Stimulated activated CD4-positive, alpha-beta T cell treated with anti-CD3 and anti-CD28 coated beads, Interleukin-12 subunit alpha, Interleukin-12 subunit beta, amount 100 ng/mL, for 48 hours (primary cell): ENCODE measurements at places on chromosomes 1 and 21.

DNA sequence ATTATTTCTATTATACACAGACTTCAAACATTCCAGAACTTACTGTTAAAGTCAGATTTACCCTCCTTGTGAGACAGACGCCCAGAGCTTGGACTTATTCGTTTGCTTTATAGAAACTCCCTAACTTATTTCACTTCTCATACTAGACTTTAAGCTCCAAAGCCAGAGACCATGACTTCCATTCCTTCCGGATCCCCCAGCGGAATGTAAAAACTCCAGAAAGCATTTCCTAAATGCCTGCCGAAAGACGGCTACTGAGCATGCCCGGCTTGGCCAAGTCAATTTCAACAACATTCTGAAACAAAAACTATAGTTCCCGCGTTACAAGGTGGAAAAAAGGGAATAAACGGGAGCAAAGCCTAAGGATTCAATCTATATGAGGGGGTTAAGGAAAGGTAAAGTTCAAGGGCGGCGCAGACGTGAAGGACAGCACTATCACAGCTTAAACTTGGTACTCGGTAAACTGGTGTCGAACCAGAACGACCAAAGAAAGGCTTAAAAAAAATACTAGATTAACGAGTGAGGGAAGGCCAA, 1.1 kb downstream of the USP48 start:
- no peak for DNase-seq

- no peak for DNase-seq
Observed at GRCh38 chr1:61080413-61081143, 1.8 kb upstream of the NFIA start.

DNA sequence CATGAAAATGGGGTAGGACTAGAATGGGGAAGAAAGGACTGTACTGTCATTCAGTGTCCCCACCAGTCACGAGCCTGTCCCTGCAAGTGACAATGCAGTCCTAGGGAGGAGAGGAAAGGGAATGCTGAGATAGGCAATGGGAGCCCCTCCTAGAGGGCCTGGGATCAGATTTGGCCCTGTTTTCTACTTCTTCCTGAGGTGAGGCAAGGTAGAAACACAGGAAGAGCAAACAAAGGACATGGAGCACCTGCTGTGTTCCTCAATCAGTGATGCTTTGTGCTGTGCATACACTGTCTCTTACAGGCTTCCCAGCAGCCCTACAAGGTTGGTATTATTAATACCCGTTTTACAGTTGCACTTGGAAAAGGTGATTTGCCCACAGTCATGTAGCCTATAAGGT, 6.1 kb downstream of the FABP3 start:
- DNase-seq, result no peak

DNA sequence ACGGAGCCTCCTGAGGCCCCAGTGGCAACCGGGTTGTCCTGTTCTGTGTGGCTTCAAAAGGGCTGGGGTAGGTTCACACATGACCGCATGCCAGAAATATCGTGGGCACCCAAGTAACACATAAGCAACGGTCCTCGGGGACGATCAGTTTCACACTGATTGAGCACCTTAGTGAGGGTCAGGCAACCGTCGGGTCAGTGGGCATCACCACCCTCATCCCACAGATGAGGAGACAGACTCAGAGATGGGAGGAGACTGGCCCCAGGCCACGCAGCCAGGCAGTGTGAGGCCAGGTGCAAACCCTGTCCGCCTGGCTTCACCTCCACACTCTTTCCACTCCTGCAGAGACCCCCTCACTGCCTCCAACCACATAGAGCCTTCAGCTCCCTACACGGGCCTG, 309.8 kb downstream of the MATN1 start:
- DNase-seq, result no peak

DNA sequence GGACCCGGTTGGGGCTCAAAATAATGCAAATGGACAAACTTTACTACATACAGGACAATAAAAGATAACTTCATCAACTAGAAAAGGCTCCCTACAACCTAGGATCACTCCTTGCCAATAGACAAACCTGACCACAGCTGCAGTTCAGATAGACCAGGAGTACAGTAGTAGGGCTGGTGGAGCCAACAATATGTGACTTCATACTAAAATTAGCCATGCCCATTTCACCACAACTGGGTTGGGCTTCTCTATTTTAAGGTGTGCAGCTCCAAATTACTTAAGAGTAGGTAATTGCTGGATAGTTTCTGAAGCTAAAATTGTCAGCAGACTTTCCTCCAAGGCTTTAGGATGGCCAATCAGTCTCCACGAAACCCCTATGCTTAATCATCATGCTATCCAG, 3.9 kb downstream of the DENND1B start:
- no peak for DNase-seq

GRCh38 chr1:37537378-37537777, 16.7 kb downstream of the SNIP1 start:
- no peak for DNase-seq

- no peak for DNase-seq
Observed at GRCh38 chr1:175840787-175841186, 97.4 kb upstream of the TNR start.

- DNase-seq, result peak; percentile 21
Observed at GRCh38 chr1:86914998-86915736, 732 bp downstream of the HS2ST1 start.

DNA sequence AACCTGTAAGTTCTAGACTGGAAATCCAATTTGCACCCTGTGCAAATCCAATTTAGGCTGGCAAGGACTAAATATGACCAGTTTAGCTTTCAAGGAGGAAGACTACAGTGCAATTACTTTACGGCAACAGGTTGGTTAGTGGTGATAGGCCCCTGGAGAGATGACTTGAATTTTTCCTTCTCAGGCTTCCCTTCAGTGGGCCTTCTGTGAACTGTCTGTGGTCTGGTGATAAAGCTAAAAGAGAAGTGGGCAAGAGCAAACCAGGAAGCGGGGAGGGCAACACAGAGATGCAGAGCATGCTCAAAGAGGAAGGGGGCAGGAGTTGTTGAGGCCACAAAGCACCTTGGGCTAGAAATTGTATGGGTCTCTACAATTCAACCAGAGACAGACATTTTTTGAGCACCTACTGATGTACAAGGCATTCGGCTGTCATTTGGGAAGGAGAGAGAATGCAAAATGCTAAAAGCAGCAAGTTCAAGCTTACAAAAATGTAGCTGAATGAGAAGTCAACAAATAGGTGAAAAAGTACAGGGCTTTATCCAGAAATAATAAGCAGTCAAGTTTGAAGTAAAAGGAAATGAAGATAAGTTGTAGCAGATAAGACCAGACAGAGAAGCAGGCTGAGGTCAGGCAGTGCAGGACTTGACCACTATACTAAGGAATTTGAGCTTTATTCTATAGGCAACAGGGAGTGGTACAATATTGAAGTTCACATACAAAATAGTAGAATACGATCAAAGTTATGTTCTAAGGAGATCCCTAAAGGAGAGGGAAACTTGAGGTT, 23.9 kb downstream of the INPP5B start:
- DNase-seq, result no peak

DNA sequence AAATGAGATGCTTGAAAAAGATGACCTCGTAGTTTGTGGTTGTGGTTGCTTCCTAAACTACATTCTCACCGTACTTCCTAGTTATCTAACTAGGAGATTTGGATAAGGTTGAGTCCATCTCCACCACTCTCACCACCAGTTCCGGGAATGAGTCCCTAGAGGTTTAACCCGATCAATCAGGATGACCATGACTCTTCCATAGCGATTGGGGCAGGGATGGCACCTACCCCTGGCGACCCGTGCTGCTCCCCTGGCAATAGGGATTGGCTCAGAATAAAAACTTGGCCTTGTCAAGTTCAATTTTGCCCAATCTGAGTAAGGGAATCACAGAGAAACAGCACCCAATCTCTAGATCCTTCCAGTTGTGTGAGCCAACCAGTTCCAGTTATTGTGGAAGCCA, 2.7 kb upstream of the MIS18A start:
- DNase-seq, result no peak

DNA sequence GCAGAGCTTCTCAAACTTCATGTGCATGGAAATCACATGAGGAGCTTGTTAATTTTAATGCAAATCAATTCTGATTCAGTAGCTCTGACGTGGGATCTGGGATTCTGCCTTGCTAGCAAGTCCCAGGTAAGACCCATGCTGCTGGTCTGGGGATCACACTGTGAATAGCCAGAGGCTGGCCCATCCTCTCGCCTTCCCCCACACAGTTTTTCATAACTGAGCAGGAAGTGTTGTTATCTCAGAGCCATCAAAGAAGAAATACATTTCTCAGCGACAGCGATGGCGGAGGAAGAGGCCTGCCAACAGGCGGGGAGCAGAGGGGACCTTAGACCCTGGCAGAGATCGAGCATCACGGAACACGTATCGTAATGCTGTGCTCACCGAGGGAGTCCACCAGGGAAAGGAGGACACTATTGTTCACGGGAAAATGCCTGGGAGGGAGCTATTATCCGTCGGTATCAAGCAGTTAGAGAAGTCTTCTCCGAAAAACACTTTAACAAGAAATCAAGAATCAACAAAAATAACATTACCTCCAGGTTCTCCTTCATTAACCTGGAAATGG, 268.9 kb upstream of the TMEM51 start:
- no peak for DNase-seq

DNA sequence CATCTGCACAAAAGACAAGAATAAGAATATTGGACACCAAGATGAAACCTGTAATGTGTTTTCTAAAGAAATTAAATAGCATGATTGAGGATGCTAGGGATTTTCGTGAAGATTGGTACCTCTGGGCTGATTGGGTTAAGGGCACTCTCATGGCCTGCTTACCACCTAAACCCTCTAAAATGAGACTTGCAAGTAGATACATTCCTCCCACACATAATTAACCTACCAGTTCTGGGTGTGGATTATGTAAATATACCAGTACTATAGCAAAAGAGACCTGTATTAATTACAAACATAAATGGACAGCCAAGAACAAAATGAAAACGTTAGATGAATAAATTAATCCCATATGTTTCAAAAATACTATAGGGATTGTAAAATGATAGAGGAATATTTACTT, 1069.6 kb upstream of the B3GALT2 start:
- no peak for DNase-seq

- no peak for DNase-seq
Observed at GRCh38 chr21:46142582-46143473, 12.6 kb downstream of the FTCD start.

GRCh38 chr1:216679108-216679507, 44.1 kb downstream of the ESRRG start:
- no peak for DNase-seq

DNA sequence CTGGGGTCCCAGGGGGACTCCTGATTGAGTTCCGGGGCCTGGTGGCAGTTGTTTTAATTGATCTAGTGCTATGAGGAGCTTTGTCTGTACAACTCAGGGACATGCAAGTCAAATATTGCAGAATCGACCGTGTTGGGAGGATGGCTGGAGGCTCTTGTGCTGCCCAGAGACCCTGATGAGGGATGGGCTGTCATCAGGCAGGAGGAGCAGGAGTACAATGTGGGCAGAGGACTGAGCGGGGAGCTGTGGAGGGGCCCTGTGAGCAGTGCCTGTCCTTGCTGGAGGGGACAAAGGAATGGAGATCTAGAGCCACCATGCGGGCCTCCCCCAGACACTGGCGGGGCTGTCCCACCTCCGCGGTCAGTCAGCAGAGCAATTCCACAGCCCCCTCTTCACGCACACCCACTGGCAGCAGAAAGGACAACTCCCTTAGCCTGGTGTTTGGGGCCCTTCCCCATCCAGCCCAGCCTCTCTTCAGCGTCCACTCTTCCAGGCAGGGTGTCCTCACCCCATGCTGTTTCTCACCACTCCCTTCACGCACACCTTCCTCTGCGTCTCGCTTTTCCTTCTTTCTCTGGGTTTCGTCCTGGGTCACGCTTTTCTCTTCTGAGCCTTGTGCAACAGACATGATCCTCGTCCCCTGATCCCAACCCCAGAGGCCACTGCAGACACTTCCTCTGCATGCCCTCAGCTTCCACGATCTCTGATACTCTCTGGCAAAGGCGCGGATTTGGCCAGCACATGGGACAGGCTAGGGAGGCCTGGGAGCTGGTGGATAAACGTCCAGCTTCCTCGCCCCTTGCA, 122.6 kb downstream of the GRIK3 start:
- no peak for DNase-seq

DNA sequence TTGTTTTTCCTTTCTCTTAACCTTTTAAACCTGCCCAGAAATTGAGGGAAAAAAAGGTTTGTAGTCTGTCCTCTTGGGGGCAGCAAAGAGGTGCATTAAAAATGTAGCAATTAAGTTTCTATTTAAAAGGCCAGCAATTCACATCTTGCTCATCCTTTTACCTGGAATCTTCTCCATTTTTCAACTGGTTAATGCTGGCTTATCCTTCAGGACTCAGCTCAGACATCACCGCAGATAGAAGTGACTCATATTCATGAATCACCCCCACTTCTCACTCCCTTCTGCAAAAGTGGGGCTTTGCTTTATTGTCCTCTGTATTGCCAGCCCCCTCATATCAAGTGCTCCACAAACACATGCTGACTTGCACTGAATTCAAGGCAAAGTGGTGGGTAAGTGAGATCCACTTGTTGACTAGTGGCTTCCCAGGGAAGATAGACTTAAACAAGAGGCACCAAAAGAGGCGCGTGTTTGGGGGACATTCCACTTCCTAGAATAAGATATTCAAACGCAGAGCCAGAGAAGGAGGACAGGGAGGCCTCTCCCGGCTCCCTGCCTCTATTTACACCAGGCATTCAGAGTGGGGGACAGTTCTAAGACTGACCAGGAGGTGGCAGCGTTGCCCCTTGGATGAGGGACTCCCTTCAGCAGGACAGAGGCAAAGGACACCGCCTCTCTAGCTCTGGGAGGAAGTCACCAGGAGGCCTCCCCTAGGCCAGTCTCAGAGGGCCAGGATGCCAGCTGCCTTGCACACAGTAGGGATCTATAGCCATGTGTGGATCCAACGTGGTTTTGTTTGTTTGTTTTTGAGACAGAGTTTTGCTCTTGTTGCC, 23.2 kb upstream of the ZNF648 start:
- peak; percentile 71 for DNase-seq

- DNase-seq, result no peak
Observed at GRCh38 chr1:102019530-102019929, 22.8 kb upstream of the OLFM3 start.

DNA sequence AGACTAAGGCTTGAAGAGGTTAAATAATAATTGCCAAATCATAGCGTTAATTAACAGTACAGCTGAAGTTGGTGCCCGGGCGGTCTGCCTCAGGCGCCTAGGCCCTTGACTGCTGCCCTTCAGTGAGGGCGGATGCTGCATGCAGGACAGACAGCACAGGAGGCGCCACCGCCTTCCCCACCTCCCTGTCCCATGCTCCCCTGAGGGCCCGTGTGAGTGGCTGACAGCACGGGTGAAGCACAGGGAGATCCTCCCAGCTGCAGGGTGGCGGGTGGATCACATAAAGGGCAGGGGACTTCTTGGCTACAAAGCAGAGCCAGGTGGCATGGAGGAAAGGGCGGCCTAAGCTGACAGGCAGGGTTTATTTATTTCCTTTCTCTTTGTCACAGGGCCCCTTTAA, 49.1 kb downstream of the DDX20 start:
- DNase-seq, result no peak

- no peak for DNase-seq
Observed at GRCh38 chr1:163013826-163014600, 55.1 kb upstream of the RGS4 start.

- DNase-seq, result no peak
Observed at GRCh38 chr1:36778740-36779139, 255.6 kb downstream of the GRIK3 start.
